Astrocyte (in vitro differentiated cells and primary cell): ENCODE measurements at places on chromosomes 3 and 15.

GRCh38 chr3:56903231-56903782 is 101.6 kb upstream of the ARHGEF3 start:
- no peak for DNase-seq

GRCh38 chr3:148707601-148708380 is 10.1 kb downstream of the AGTR1 start:
- peak; percentile 35 for DNase-seq

DNA sequence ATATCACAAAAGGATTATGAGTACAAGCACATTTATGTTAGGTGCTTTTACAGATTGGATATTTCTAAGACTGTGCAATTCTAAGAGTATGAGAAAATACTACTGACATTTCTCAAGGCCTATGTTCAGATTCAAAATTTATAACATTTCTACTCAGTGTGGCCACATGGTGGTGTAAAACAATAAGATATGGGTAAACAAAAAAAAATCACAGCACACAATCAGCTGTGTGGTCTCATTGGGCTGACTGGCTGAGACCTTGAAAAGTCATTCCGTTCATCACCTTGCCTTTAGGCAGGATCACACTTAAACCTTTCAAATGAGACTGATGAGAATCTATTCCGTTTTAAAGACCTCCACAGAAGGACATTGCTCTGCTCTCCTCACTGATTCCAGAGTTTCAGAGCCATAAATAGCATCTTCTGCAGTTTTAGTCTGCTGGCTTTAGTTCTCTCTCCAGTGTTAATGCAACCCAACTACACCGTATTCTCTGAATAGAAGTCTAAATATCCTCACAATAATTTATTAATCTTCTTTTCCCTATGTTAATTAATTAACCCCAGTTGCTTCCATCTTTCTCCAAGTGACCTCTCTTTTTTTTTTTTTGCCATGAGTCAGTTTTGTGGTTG is 158.2 kb downstream of the SPATA16 start:
- no peak for DNase-seq

GRCh38 chr3:84128024-84128423 is 830.8 kb upstream of the CADM2 start:
- DNase-seq: no peak

DNA sequence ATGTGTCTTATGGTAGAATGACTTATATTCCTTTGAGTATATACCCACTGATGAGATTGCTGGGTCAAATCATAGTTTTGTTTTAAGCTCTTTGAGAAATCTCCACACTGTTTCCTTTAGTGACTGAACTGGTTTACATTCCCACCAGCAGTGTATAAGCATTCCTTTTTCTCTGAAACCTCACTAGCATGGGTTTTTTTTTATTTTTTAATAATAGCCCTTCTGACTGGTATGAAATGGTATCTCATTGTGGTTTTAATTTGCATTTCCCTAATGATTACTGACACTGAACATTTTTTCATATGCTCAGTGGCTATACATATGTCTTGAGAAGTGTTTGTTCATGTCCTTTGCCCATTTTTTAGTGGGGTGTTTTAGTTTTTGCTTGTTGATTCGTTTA is 494.3 kb downstream of the SQOR start:
- peak; percentile 3 for DNase-seq
